ENCODE measurements at places on chromosomes 6 and 20. TPM values are rescaled to one million over a fixed set of nuclear protein-coding genes. Genes with fewer than 3 reads are reported as not detected.

Gene GGTLC1
- not detected for total RNA-seq

Gene LHFPL5
- total RNA-seq = 0.79 TPM

Gene ATP6V1G2
- 63.3 TPM for total RNA-seq

Gene MROH8
- 4.8 TPM for total RNA-seq

Gene LY86
- 7.8 TPM for total RNA-seq
